HFFc6 (cell line): ENCODE measurements at places on chromosomes 3 and 15. TPM values are rescaled to one million over a fixed set of nuclear protein-coding genes. Genes with fewer than 3 reads are reported as not detected.

GRCh38 chr15:73979636-73980035, 12.5 kb downstream of the STOML1 start:
- H3K4me3 ChIP-seq: no peak overlapping the region
- no peak overlapping the region for H3K27ac ChIP-seq
- H3K36me3 ChIP-seq: peaks cover 6% of the 10 kb centered on the region; the same call in 1 of the 2 replicates
- H3K4me1 ChIP-seq: peaks cover 41% of the 10 kb centered on the region
- DNase-seq: no peak

DNA sequence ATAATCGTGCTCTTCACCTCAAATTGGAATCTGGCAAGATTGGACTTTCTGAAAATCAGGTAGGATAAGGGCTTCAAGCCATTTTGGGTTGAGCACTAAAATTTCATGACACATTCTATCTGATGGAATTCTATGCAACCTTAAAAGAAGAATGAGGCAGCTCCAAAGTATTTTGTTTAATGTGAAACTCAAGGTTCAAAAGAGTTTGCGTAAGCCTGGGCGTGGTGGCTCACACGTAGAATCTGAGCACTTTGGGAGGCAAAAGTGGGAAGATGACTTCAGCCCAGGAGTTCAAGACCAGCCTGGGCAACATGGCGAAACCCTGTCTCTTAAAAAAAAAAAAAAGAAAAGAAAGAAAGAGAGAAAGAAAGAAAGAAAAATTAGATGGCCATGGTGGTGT, 3.6 kb upstream of the PLA1A start:
- no peak overlapping the region for H3K4me3 ChIP-seq
- no peaks in the 10 kb centered on the region; the same call in 1 of the 2 replicates for H3K36me3 ChIP-seq
- no peak overlapping the region for H3K27ac ChIP-seq
- peaks cover 14% of the 10 kb centered on the region for H3K4me1 ChIP-seq
- H3K27me3 ChIP-seq: peaks cover 16% of the 10 kb centered on the region

The SKOR1 gene
- total RNA-seq: 0.05 to 0.10 TPM (median 0.09 TPM) in 3 replicates

GRCh38 chr15:50064673-50065072, 54.4 kb downstream of the ATP8B4 start:
- peaks cover 2% of the 10 kb centered on the region; the same call in 1 of the 2 replicates for H3K27me3 ChIP-seq
- peaks cover 8% of the 10 kb centered on the region; the same call in 1 of the 2 replicates for H3K4me1 ChIP-seq
- no peak overlapping the region for H3K4me3 ChIP-seq
- no peak overlapping the region for H3K27ac ChIP-seq

DNA sequence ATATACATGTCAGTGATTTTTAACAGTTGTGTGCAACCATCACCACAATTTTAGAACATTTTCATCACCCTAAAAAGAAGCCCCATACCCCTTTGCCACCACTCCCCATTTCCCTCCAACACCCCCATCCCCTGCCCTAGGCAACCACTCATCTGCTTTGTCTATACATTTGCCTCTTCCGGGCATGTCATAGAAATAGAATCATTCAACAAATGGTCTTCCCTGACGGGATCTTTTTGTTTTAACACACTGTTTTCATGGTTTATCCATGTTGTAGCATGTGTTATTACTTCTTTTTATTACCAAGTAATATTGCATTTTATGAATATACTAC, 4.0 kb downstream of the VILL start:
- H3K27me3 ChIP-seq: peaks cover 11% of the 10 kb centered on the region
- no peak for DNase-seq
- H3K4me1 ChIP-seq: peaks cover 49% of the 10 kb centered on the region
- H3K36me3 ChIP-seq: peaks cover 14% of the 10 kb centered on the region

The CDHR4 gene
- total RNA-seq: 0.19 to 0.27 TPM in 2 of 3 replicates, not detected in the other
